Fibroblast of skin of left biceps (primary cell): ENCODE measurements at places on chromosomes 7 and 10.

GRCh38 chr10:123938890-123939289, 47.3 kb upstream of the CPXM2 start:
- DNase-seq = no peak

GRCh38 chr10:124254490-124254889, 161.1 kb upstream of the CHST15 start:
- no peak for DNase-seq

DNA sequence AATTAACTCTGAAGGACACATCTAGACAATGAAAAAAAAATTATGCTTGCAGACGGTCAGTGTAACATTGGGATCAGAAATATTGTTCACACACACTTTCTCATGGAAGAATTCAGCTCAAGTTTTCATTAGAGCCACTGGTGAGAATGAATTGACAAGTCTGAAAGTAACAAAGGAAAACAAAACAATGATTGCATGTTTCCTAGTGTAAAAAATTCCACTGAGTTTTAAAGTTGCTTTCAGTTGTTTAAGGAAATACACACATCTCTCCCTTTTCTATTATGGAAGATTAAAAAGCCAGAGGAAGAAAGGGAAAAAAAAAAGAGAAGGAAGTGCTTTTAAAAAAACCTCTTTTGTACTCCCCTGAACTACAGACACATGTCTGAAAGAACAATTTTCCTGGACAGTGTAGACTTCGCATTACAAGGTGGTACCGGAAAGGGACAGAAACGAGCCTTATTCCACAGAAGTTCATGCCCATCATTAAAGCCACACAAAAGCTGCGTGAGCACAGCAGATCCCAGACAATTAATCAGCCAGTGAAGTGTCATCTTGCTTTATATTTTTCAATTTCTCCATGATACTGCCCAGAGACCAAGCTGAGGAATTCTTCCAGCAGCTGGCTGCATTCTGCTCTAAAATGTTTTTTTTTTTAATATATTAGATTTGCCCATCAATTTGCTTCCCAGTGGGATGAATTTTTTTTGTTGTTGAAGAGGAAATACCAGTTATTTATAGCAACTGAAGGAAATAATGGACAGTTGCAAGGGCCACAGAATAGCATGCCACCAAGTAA, 294.8 kb downstream of the DOCK4 start:
- DNase-seq = no peak

- DNase-seq = no peak
Observed at GRCh38 chr10:91410638-91411371, 661 bp downstream of the HECTD2 start.

DNA sequence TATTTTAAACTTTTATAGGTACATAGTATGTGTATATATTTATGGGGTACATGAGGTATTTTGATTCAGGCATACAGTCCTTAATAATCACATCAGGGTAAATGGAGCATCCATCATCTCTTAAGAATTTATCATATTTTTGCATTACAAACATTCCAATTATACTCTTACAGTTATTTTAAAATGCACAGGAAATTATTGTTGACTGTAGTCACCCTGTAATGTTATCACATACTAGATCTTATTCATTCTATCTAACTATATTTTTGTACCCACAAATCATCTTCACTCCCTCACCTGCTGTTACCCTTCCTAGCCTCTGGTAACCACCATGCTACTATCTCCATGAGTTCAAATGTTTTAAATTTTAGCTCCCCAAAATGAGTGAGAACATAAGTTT, 56.3 kb upstream of the FAM3C start:
- DNase-seq = no peak

GRCh38 chr7:86598721-86599120, 45.0 kb upstream of the GRM3 start:
- no peak for DNase-seq

DNA sequence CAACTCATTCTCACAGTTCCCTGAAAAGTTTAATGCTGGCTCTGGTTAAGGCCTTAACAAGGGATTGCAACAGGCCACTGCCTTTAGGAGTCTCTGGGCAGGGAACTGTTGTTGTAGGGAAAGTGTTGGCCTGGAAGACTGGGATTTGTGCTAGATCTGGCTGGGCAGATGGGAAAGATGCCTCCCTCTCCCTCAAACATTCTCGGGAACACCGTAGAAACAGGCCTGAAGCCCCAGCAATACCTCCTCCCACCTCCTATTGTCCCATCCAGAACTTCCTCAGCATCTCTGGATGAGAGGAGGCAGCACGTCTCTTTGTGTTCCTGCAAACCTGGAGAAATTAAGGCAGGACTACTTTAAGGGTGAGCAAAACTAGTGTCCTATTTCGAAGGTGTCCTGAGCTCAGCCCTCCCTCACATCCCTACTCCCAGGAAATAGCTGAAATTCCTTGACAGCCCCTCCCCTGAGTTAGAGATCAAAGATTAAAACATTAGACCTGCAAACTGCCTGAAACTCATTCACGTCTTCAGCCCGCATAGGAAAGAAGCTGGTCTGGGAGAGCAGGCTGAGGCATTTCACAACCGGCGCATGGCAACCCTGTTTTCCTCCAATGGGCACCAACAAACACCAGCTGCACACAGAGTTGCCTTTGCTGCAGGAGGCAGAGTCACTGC, 10.9 kb upstream of the MAP3K8 start:
- DNase-seq = no peak

GRCh38 chr7:27375958-27376357, 133.4 kb downstream of the EVX1 start:
- DNase-seq = no peak

DNA sequence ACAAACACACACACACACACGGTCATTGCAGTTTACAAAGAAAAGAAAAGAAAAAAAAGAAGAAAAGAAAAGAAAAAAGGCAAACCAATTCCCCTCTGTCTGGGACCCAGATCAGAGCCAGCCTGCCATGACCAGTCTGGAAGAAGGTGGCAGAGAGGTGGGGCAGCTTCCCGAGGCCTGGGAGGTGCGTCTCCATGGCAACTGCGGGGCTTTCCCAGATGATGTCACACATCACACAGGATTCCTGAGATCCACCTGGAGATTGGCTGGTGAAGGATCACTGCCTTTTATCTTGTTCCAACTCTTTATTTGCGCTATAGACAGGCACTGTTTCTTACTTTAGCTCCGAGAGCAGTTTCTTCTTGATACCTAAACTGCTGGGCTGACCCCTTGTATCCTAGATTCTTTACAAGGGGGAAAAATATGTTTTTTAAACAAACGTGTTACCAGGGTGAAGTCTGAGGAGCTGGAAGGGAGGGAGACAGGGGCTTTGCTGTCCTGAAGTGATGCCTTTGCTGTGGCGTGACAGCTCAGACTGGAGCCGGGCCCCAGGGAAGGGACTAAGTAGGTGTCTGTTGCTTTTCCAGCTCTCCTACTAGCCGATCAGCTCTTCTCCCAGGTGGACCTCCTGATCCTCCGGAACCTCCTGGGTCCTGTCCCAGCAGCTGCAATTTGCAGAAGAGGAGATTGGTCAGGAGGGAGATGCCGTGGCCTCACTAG, 298.5 kb downstream of the KLF6 start:
- no peak for DNase-seq

DNA sequence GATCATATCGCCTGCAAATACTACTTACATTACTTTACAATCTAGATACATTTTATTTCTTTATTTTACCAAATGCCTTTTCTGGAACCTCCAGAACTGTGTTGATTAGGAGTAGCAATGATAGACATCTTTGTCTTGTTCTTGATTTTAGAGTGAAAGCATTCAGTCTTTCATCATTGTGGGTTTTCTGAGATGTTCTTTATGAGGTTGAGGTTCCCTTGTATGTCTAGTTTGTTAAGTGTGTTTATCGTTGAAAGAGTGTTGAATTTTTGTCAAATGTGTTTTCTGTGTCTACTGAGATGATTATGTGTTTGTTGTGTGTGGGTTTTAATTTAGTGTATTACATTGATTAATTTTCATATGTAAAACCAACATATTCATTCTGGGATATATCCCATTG, 17.1 kb downstream of the SEPTIN7 start:
- DNase-seq = no peak

DNA sequence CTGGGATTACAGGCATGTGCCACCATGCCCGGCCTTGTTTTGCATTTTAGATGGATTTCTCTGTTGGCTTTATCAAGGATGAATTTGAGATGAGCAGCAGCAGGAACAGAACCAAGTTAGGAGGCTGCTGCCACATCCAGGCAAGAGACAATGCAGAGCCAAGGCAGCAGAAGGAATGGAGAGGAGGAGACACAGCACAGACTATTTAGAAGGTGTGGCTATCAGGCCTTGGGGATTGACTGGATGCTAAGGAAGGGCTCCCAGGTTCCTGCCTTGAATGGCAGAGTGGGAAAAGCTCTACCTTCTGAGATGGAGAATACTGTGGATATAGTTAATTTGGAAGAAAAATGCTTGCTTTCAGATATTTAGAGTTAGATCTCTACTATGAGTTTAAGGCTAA, 484.7 kb upstream of the C7orf33 start:
- DNase-seq = no peak

GRCh38 chr7:64888561-64888900, 14.5 kb upstream of the ZNF273 start:
- no peak for DNase-seq

- no peak for DNase-seq
Observed at GRCh38 chr7:128679920-128680319, 7.8 kb downstream of the GARIN1A start.

DNA sequence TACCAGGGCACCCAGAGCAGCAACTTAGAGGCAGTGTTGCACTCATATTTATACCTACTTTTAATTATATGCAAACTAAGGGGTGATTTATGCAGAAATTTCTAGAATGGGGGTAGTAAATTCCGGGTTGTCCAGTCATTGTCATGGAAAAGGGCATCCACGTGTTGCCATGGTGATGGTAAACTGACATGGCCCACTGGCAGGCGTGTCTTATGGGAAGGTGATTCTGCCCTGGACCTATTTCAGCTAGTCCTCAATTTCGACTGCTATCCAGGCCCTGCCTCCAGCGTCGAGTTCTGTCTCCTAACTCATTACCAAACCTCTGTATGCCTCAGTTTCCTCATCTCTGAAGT, 12.8 kb downstream of the SNX8 start:
- DNase-seq = no peak

DNA sequence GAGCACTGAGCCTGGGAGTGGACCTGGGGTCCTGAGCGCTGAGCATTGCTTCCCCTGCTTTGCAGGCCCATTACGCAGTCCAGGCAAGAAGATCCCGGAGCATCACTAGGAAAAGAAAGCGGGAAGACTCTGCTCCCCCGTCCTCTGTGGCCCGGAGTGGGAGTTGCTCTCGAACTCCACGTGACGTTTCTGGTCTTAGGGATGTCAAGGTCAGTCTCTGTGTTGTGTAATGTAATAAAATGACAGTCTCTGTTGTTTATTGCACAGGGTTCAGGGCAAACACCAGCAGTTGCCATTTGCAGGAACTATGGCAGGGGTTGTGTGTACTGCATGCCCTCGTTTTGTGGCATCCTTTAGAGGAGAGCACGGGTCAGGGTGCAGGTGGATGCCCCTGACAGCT, 10.0 kb downstream of the IDI2 start:
- DNase-seq = no peak

DNA sequence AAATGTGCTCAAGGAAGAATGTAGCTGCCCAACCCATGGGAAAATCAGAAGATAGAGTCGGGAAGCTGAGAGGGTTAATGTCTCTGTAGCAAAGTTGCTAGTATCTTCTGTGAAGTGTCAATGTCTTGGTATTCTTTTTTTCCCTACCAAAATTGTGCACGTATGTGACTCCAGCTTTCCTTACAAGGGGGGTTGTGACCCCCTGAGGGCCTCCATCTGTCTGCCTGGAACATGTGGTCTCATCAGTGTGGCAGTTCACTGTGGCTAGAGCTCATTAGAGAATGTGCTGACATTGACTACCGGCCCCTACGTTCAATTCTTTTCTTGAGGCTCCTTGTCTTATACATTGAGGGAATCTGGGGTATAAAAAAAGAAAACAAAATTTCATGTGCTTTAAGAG, 725.2 kb upstream of the CELF2 start:
- DNase-seq = no peak

DNA sequence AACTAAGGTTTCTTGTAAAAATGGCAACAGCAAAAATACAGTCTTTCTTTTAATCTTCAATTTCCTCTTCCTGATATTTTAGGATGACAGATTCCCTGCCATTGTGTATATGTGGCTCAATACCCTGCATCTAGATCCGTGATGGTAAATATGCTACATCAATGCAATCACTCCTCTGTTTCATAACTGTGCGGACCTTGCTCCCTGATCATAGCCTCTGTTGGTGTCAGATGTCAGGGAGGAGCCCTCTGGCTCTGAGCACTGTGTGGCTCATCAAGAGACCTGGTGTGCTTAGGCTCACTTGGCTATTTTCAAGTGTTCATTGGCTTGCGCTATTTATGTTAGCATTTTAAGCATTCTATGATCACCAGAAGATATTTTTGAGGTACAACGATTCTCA, 33.0 kb upstream of the AGR3 start:
- no peak for DNase-seq

- DNase-seq = no peak
Observed at GRCh38 chr10:102919992-102920739, 2.1 kb downstream of the CNNM2 start.

DNA sequence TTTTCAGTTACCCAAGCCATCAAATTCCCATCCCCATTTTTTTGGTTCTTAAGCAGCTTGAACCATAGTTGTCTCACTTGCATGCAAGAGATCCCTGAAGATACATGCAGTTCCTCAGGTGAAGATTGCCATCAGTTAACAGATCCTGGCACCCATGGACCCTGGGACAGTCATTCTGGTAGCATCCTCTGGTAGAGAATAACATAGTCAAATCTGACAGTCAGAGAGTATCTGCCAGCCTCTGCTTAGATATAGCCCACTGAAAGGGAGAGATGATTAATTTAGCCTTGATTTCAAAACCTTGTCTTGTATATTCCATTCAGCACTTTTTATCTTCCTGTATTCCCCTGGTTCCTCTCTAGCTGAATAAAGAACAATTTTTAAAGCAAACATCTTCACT, 280.4 kb downstream of the KCNMA1 start:
- no peak for DNase-seq

DNA sequence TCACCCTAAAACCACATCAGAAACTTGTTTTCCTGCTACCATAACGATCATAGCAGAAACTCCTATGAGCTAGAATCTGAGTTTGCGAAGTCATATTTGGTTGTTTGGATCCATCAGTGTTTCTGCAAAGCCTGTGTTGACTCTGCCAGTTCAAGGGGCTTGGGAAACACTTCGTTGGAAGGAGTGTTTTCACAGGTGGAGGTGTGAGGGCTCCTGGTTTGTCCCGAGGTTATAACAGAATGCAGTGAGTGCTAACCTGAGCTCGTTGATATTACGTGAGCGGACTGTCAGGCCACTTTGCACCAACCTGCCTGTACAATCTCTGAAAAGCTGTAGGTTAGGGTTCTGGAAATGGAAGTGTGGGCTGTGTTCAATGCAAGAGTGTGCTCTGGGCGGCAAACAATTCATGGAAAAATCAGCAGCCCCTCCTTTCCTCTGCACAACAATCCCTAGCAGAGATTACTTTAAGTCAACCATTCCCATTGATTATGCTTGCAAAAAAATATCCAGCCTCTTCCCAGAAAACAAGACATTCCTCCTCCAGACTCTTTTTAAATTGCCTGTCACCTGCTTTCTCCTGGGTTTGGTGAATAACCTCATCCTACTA, 622.0 kb downstream of the TYW1 start:
- DNase-seq = no peak

- DNase-seq = no peak
Observed at GRCh38 chr10:62185919-62186692, 82.5 kb downstream of the RTKN2 start.

GRCh38 chr7:1368682-1369571, 90.3 kb downstream of the MICALL2 start:
- no peak for DNase-seq
